NCI-H510A (cell line): ENCODE measurements at places on chromosomes 6 and 20.

GRCh38 chr6:53032849-53033248, 32.4 kb upstream of the FBXO9 start:
- DNase-seq = no peak

- no peak for DNase-seq
Measured at GRCh38 chr6:95693108-95693507, 115.8 kb downstream of the MANEA start.

DNA sequence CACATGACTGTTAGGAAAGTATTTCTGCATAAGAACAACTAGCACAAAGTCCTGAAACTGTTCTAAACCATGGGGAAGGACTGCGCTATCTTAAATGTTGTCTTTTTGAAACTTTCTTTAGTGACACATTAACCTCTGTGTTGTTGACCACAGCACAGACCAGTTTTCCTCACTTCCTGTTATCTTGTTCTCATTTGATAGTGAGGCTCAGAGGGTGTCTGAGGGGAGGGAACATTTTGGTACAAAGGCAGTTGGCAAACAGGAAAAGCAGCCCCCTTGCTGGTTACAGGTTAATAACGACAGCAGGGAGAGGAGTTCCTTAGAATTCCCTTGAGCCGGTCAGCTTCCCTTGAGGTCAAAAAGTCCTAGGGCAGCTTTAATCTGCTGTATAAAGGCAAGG, 143.5 kb upstream of the BMP2 start:
- DNase-seq = no peak

DNA sequence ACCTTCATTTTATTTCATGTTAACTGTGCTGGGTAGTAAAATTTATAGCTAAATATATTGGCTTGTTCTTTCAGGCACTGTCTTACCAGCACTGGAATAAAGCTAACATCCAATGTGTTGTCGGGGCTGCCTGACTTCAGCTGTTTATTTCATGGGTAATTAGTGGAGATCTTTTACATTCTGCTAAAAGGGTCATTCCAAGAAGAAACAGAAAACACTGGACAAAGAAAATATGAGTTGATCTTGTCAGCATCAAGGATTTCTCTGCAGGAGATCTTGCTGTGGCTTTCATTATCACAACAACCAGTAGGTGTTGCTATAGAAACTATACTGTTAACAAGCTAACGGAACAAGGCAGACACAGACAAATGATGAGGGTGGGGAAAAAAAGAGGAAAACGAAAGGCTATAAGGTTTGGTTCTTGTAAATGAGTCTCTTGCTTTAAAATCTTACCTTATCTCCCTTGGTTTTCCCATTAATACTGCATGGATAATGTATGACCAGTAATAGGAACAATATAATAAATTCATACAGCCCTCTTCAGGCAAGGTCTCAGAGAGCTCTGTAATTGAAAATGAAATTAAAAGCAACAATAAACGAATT, 206.8 kb downstream of the SIM1 start:
- DNase-seq = no peak

- no peak for DNase-seq
Measured at GRCh38 chr20:21234806-21235483, 68.2 kb upstream of the XRN2 start.

DNA sequence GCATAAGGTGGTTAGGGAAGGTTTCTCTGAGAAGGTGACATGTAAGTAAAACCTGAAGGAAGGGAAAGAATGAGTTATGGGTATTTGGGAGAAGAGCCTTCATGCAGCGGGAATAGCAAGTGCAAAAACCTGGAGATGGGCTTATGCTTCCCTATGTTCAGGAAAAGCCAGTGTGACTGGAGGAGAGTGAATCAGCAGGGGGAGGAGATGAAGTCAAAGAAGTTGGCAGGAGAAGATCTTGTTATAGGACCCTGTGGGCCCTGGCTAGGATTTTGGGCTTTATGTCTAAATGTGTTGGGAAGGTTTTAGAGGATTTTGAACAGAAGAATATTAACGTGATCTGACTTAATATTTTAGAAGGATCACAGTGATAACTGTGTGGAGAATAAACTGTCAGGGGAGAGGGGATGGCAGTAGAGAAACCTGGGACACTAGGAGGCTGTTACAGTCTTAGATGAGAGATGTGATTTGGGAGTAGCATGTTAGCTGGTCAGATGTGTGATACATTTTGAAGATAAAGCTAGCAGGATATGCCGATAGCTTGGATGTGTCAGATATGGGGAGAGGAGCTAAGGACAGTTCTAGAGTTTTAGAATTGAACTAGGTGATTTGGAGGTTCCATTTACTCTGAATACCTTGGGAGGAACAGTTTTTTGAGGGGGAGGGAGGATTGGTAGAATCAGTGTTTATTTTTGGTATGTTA, 41.0 kb downstream of the PHF3 start:
- DNase-seq = no peak

DNA sequence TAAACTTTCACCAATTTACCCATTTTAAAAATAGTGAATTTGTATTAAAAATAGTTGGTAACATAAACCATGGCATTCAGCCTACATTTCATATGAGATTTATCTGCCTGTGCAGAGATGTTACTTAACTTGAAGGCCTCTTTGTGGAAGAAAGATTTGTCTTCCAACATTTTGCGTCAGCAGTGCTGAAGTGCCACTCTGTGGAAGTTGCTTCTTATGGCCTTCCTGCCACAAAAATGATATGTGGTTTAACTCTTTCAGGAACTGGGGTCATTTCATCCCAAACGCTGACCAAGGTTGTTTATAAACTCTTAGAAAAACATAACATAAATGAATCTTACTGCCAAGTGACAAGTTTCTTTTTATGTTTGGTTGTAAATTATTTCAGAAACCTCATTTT, 246.8 kb downstream of the ARID1B start:
- DNase-seq = no peak

GRCh38 chr6:127073222-127073621, 45.2 kb upstream of the RSPO3 start:
- no peak for DNase-seq
